ENCODE measurements at places on chromosomes 11 and 22. TPM values are rescaled to one million over a fixed set of nuclear protein-coding genes. Genes with fewer than 3 reads are reported as not detected.

DNA sequence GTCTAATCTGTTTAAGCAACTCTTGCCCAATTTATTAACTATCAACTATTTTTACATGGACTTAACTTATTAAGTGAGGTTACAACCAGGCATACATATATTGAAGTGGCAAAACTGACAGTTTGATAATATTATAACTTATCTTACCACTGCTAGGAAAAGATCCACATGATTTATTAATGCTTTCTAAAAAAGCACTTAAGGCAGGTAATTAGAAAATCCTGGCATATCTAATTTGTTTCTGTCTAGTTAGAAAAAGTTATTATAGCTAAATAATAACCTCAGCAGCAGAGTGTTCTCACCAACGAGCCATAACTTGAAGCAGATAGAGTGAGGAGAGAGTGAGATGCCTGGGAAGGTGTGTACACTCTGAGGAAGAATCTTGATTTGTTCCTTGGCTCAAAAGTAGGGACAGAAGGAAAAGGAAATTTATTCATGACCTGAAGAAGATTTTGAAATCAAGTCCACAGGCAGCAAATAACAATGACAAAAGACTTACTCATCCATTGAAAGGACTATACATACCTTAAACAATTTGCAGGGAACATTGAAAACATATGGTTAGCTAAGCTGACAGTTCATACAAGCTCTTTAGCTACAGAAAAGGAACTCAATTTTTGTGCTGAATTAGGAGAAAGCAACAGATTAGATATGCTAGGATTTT lies 7.1 kb upstream of the MUC15 start:
- DNase-seq: no peak
- H3K4me3 ChIP-seq: no peak overlapping the region
- no peak overlapping the region for H3K27ac ChIP-seq
- H3K36me3 ChIP-seq: no peaks in the 10 kb centered on the region
- no peaks in the 10 kb centered on the region for H3K27me3 ChIP-seq

GRCh38 chr11:34907934-34908593 lies 8.1 kb downstream of the APIP start:
- no peaks in the 10 kb centered on the region for H3K4me1 ChIP-seq
- no peak overlapping the region for H3K4me3 ChIP-seq
- DNase-seq: no peak
- no peaks in the 10 kb centered on the region for H3K36me3 ChIP-seq

DNA sequence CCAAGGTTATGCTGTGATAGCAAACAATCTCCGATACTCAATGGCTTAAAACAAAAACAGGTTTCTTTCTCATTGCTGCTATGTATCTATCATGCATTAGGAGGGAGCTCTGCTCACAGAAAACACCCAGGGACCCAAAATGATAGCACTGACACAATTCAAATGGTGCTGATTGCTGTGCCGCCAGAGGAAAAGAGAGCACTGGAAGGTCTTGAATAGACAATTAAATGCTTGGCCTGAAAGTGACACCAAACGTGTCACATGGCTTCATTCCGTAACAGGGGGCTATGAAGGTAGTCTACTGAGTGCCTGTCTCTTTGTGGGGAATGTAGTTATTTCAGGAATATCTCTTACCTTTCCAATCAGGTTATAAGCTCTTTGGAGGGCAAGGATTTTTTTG lies 94.2 kb downstream of the FAR1 start:
- peaks cover 11% of the 10 kb centered on the region for H3K4me1 ChIP-seq
- H3K27me3 ChIP-seq: no peaks in the 10 kb centered on the region
- no peak for DNase-seq
- H3K27ac ChIP-seq: no peak overlapping the region
- no peaks in the 10 kb centered on the region for H3K36me3 ChIP-seq
- H3K4me3 ChIP-seq: no peak overlapping the region

DNA sequence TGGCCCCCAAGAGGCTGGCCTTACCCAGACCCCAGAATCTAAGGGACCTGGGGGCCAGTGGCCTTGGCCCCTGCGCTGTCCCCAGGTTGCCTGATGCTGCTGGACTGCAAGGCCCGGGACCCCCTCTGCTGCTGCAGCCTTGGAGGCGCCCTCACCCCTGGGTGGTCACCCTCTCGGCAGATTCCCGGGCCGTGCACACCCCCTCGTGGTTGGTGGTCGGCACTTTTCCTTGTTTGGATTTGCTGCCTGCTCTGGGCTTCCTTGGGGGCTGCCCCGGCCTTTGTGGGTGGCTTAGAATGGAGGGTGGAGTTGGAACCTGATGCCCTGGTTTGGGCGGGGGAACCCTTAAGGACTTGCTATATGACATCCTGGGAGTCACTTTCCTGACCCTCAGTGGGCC lies 5.3 kb downstream of the RIN1 start:
- H3K4me1 ChIP-seq: peaks cover 17% of the 10 kb centered on the region
- H3K27ac ChIP-seq: no peak overlapping the region
- DNase-seq: no peak
- peaks cover 3% of the 10 kb centered on the region for H3K36me3 ChIP-seq

DNA sequence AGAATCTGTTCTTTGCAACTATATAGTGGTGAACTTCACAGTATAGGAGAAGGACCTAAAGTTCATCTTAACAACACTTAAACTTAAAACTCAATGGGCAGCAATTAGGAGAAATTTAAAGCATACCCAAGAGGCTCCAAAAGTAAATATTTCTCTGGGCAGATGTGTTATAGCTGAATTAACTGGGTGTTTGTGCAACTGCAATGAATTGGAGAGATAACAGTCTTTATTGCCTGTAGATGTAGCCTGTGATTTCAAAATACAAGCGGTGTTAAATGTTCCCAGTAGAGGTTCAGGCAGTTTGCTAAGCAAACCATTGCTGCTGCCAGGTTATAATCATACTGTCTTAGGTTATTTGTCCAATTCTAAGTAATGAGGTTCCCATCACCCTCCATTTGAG lies 294.1 kb upstream of the MTNR1B start:
- H3K4me3 ChIP-seq: no peak overlapping the region
- no peaks in the 10 kb centered on the region for H3K36me3 ChIP-seq
- H3K27me3 ChIP-seq: no peaks in the 10 kb centered on the region
- DNase-seq: no peak
- H3K4me1 ChIP-seq: no peaks in the 10 kb centered on the region

- no peaks in the 10 kb centered on the region for H3K4me1 ChIP-seq
- no peak for DNase-seq
- H3K36me3 ChIP-seq: no peaks in the 10 kb centered on the region
- no peak overlapping the region for H3K4me3 ChIP-seq
- peaks cover 9% of the 10 kb centered on the region for H3K27me3 ChIP-seq
- H3K27ac ChIP-seq: no peak overlapping the region
Measured at GRCh38 chr22:44640618-44641155, 61.3 kb upstream of the PRR5 start.

GRCh38 chr22:21443057-21443734 lies 24.0 kb upstream of the TMEM191C start:
- no peaks in the 10 kb centered on the region for H3K4me1 ChIP-seq
- no peaks in the 10 kb centered on the region for H3K27me3 ChIP-seq
- H3K4me3 ChIP-seq: no peak overlapping the region
- peaks cover 4% of the 10 kb centered on the region for H3K36me3 ChIP-seq

- no peak for DNase-seq
- peaks cover 27% of the 10 kb centered on the region for H3K27me3 ChIP-seq
- no peaks in the 10 kb centered on the region for H3K36me3 ChIP-seq
- peaks cover 14% of the 10 kb centered on the region for H3K4me1 ChIP-seq
- H3K4me3 ChIP-seq: no peak overlapping the region
- H3K27ac ChIP-seq: no peak overlapping the region
Measured at GRCh38 chr11:114366331-114367243, 33.7 kb downstream of the C11orf71 start.

DNA sequence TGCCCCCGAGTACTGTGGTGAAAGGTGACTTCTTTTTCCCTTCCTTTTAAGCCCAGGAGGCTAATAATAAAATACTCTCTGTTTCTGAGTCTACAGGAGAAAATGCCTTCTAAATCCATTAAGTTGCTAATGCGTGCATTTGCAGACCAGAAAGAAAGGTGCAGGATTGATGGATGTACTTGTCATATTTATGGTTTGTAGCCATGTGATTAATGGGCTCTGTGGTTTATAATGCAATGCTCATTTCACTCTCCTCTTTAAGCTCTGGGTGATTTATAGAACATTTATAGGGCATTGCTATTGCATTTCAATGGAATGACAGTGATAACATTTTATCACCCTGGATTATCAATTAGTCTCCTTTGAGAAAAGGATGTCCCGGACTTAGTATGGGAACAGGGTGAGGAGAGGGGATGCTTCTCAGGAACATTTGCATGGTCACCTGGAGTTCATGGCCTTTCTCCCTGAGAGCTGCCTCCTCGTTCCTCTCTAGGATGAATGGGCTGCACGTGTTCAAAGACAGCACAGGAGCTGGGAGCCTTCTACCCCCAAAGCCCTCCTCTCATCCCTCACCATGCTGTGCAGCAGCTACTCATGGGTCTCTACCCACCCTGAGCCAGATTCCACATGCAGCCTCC lies 82.8 kb upstream of the HMGXB4 start:
- no peaks in the 10 kb centered on the region for H3K36me3 ChIP-seq
- H3K4me1 ChIP-seq: no peaks in the 10 kb centered on the region
- H3K4me3 ChIP-seq: no peak overlapping the region
- H3K27me3 ChIP-seq: no peaks in the 10 kb centered on the region
- DNase-seq: no peak

- no peaks in the 10 kb centered on the region for H3K36me3 ChIP-seq
- DNase-seq: no peak
- H3K4me3 ChIP-seq: no peak overlapping the region
Measured at GRCh38 chr11:86490582-86490981, 115.9 kb downstream of the CCDC81 start.

- no peak overlapping the region for H3K27ac ChIP-seq
- no peaks in the 10 kb centered on the region for H3K4me1 ChIP-seq
- no peaks in the 10 kb centered on the region for H3K36me3 ChIP-seq
- no peak for DNase-seq
Measured at GRCh38 chr11:5522308-5522707, 5.8 kb upstream of the UBQLNL start.

DNA sequence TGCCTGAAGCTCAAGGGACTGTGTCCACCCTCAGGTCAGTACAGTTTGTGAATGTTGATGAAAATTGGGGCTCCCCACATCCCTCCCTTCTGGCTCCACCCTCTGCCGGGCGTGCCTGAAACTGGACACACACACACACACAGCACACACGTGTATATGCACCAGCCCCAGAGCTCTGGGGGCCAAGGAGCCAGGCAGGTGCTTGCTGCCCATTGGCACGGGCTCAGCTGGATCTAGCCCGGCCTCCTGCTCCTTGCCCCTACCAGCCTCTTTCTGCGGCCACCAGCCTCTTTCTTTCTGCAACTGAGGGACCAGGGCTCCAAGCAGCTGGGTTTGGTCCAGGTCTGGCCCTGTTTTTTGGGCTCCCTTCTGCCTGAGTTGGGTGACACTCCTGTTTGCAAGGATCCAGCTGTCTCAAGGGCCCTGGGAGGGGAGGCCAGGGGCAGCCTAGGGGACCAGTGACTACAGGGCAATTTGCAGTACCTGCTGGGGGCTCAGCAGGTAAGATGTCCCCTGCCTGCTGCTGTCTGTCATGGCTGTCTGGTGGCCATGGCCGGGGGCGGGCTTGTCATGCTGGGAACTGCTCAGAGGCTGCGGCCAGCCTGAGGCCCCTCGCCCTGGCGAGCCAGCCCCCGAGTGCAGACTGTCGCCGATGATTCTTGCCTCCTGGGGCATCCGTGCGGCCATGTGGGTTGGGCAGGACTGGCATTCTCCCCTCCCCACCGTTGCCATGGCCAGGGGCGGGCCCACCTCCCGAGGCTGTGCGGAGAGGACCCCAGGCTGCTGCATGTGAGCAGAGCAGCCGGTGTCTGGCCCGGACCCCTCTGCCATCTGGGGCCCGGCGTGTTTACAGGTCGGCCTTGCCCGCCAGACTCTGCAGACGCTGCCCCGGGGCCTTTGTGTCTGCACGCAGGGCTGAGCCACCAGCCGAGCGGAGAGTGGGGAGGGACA lies 51.5 kb upstream of the PPARA start:
- H3K36me3 ChIP-seq: peaks cover 16% of the 10 kb centered on the region
- no peak overlapping the region for H3K4me3 ChIP-seq
- no peaks in the 10 kb centered on the region for H3K27me3 ChIP-seq

GRCh38 chr11:86769219-86769618 lies 31.1 kb upstream of the PRSS23 start:
- H3K4me3 ChIP-seq: no peak overlapping the region
- H3K4me1 ChIP-seq: no peaks in the 10 kb centered on the region
- no peak for DNase-seq
- H3K27ac ChIP-seq: no peak overlapping the region

- no peak overlapping the region for H3K27ac ChIP-seq
- H3K36me3 ChIP-seq: no peaks in the 10 kb centered on the region
- H3K27me3 ChIP-seq: no peaks in the 10 kb centered on the region
- H3K4me3 ChIP-seq: no peak overlapping the region
- DNase-seq: no peak
- peaks cover 33% of the 10 kb centered on the region for H3K4me1 ChIP-seq
Measured at GRCh38 chr11:76770642-76771445, 12.3 kb upstream of the TSKU start.

DNA sequence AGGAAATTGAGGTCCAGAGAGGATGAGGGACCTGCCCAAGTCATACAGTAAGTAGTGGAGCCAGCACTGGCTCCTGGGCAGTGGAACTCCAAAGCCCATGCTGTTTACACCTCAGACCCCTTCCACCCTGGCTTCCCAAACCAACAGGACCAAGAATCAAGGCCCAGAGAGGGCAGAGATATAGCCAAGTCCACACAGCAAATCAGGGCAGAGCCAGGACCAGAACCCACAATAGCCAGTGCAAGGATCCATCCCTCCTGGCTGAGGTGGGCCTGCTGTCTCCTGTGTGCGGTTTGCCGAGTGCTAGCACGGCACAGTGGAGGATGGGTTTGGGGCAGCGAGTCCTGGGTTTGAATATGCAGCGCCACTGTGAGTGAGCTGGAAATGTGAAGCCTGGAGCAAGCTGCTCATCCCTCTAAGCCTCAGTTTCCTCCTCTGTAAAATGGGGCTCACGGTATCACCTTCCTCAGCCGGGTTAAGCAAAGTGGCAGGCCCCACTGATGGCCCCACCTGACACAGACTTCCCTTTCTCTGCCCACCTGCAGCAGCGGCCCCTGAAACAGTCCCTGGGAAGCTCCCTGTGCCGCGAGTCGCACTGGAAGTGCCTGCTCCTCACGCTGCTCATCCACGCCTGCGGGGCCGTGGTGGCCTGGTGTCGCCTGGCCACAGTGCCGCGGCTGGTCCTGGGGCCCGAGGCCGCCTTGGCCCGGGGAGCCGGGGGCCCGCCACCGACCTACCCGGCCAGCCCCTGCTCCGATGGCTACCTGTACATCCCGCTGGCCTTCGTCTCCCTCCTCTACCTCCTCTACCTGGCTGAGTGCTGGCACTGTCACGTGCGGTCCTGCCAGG lies 2.3 kb downstream of the TMEM151A start:
- H3K4me1 ChIP-seq: peaks cover 18% of the 10 kb centered on the region
- H3K27me3 ChIP-seq: no peaks in the 10 kb centered on the region

FAM181B gene
- not detected for total RNA-seq

EXPH5 gene
- total RNA-seq: 18.3 TPM

GNG3 gene
- not detected for total RNA-seq

CASP1 gene
- not detected for total RNA-seq

RAPSN gene
- 0.57 TPM for total RNA-seq

DCPS gene
- total RNA-seq: 25.6 TPM

FIBP gene
- 96.0 TPM for total RNA-seq

All from HCT116 (cell line).